ENCODE measurements at places on chromosomes 5 and 9.
A peak's percentile ranks its signal among the peaks of the same experiment; 100 is the strongest.

DNA sequence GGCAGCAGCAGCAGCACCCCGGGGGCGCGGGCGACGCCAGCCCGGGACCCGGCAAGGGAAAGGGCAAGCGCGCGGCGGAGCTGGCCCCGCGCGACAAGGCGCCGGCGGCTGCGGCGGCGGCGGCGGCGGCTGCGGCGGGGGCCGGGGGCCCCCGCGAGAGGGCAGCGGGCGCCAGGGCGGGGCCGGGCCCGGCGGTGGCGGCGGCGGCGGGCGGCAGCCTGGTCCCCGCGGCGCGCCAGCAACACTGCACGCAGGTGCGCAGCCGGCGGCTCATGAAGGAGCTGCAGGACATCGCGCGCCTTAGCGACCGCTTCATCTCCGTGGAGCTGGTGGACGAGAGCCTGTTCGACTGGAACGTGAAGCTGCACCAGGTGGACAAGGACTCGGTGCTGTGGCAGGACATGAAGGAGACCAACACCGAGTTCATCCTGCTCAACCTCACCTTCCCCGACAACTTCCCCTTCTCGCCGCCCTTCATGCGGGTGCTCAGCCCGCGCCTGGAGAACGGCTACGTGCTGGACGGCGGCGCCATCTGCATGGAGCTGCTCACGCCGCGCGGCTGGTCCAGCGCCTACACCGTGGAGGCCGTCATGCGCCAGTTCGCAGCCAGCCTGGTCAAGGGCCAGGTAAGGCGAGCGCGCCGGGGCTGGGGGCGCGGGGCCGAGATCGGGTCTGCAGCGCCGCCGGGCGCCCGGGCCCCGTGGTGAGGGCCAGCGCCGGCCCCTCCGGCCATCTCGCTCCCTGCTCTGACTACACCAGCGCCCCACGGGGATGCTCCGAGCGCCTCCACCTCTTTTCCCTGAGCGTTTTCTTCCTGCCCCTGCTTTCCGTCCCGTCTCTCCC lies at the start of gene UBE2QL1:
Gene UBE2QL1 (plus strand): TSS at position 238 of the 843 bp plus-strand sequence. CDS start 35 bp downstream, at position 273.
- DNase-seq, result peak; percentile 70

- DNase-seq, result no peak
These were observed 6.8 kb upstream of the SLC2A6 start for GRCh38 chr9:133485531-133486260.

DNA sequence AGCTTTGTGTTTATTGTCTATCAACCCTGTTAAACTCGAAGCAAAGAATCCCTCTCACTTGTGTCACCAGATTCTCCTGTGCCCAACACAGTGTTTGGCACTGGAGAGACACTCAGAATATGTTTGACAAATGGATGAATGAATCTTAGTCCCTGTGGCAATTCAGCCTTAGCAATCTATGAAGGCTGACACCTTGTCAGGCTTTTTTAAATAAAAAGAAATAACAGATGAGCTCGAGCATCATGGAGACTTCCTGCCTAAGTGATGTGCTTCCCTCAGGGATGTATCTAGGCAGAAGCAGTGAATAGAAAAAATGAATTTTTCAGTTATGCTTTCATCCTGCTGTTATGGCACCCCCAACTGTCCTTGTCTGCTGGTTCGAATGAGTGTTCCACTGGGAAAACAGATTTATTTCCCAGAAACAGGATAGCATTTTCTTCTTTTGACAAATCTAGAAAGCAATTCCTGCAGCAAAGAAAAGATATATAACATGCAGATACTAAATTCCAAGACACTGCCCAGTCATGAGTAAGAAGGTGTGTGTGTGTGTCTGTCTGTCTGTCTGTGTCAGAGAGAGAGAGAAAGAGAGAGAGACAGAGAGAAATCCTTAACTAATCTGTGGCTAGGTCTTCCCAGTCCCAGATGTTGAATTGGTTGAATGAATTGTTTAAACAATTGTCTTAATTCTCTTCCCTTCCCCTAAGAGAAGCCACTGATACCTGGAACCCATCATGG lies 16.7 kb downstream of the MAMDC2 start:
- DNase-seq, result no peak

DNA sequence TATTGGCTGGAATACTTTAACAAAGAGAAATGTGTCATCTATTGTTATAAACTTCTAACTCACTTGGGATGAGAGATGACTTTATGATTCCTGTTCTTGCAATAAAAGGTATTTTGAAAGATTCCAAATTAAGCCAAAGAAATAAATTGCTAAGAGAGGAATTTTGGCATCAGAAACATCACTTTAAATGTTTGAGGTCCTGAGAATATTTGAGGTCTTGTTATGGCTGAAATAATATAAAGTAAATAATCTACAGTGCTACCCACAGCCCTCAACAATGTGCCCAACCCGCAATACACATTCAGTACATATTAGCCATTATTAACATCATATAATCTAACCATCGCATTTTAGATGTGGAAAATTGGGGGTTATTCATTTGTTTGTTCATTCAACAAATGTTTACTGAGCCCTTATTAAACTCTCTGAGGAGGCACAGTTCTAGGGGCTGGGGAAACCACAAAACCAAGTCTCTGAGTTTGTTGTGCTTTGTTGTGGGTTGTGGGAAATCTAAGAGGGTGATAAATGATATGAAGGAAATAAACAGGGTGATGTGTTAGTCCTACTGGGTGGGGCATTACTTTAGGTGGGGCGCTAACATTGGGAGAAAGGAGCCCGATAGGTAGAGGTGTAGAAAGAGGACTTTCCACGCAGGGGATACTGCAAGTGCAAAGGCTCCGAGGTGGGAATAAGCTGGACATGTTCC lies 135.2 kb upstream of the CLINT1 start:
- peak; percentile 10 for DNase-seq

DNA sequence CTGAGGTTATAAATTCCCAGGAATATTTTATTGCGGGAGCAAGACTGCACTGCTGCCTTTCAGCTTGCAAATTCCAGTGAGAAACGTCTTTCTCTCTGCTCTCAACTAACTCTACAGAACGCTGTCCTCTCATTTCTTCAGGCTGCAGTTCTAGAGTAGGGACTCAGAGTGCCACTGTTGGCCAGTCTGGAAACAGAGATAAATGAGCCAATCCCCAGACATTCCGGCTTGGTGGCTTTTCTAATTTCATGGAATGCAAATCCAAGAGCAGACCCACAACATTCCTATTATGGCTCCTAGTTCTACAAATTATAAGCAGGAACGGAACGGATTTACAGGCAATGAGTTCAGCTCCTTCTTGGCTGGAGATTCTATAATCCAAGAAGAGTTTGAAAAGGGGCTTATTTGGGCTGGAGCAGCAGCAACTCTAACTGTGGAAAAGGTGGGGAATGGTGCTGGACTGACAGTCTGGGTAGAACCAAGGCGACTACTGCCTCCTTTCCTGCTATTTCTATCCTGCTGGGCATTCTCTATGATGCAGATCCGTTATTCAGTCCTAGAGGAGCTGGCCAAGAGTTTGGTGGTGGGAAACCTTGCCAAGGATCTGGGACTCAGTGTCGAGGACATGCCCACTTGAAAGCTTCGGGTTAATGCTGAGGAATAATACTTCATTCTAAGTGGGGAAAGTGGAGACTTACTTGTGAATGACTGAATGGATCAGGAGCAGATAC lies 9.3 kb downstream of the PCDHGA12 start:
- DNase-seq, result no peak

GRCh38 chr5:307794-308579 lies 13.5 kb upstream of the AHRR start:
- DNase-seq, result no peak

DNA sequence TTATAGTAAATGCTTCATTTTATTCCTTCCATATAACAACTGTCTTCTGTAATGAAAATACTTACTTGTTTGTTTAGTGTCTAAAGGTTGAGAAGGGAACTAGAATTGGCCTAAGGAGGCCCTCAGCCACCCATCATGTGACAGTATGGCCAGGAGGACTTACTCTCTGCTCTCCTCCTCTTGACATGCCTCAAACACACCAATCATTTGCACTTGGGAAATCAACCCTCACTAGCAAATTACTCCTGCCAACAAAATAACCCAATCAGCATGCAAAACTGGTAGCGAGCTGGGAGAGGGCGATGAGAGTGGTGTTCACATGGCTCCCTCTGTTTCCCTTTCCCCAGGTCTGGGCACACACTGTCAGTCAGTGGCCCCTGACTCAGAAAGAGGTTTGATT lies 58.6 kb upstream of the MEF2C start:
- no peak for DNase-seq

- no peak for DNase-seq
These were observed 72.5 kb downstream of the AP3B1 start for GRCh38 chr5:78221964-78222451.

DNA sequence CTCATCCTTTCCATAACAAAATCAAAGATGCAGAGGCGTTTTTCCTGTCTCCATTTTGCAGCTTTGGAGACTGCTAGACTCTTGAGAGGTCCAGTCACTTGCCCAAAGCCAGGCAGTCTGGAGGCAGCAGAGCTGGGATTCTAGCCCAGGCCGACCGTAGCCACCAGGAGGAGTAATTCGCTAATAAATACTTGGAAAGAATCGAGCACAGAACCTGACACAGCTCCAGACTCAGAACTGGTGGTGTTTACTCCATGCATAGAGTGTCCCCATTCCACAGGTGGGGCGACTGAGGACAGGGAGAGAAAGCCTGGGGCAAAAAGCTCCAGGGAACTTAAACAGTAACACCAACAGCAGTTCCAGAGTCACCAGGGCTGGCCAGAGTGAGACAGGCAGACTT lies 10.7 kb upstream of the CERCAM start:
- no peak for DNase-seq

DNA sequence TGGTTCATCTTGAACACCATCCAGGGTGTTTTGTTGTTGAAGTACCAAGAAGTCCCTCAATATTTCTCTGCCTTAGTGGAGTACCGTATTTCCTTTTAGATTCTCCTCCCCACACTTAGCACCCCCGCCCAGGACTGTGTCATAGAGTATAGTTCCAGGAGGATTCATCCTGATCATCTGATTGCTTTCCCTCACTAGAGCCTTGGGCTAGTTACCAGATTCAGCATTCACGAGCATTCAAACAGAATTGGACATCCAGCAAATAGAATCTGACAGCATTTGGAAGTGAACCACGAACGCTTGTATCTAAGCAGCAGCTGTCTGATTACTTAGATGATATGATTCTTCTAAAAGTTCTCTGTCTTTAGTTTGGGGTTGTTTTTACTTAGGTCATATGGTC lies 248.1 kb upstream of the TAS2R1 start:
- DNase-seq, result no peak

- no peak for DNase-seq
These were observed 62.4 kb upstream of the UBAC1 start for GRCh38 chr9:136023410-136024225.

- no peak for DNase-seq
These were observed 53.6 kb downstream of the GIN1 start for GRCh38 chr5:103066326-103066725.

DNA sequence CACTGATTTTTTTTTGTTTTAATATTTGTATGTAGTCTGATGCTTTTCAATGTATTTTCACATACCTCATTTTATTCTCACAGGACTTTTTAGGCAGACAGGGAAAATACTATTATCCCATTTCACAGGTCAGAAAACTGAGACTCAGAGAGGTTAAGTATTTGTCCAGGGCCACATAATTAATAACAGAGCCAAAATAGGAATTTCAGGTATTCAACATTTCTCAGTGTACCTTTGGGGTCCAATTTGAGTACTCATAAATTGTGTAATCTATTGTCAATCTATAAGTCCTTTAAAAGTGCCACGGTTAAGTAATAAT lies 120.7 kb upstream of the GRHPR start:
- DNase-seq, result no peak

- DNase-seq, result no peak
These were observed 18.9 kb upstream of the IQGAP2 start for GRCh38 chr5:76384189-76384588.

- no peak for DNase-seq
These were observed 112.8 kb upstream of the CTNND2 start for GRCh38 chr5:12017007-12017406.

- DNase-seq, result no peak
These were observed 7.1 kb downstream of the KIF20A start for GRCh38 chr5:138186002-138186447.

- DNase-seq, result no peak
These were observed 109.2 kb downstream of the ARHGEF28 start for GRCh38 chr5:73735032-73735734.

DNA sequence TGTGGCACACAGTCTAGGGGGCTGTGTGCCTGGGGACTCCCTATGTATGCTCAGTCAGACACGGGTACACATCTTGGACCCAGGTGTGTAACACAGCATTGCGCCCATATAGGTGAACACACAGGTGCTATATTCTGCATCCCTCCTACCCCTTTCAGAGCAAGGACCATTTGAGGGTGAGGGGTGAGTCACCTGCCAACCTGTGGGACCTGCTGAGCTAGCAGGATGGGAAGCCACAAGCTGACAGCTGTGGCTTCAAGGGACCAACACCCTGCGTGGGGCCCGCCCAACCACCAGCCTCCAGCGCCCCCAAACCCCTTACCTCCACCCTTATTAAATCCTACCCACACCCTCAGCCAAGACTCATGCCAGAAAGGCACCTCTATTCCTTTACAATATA lies 14.6 kb upstream of the AQP7 start:
- no peak for DNase-seq

- DNase-seq, result no peak
These were observed 5.3 kb downstream of the ABO start for GRCh38 chr9:133269537-133270362.

DNA sequence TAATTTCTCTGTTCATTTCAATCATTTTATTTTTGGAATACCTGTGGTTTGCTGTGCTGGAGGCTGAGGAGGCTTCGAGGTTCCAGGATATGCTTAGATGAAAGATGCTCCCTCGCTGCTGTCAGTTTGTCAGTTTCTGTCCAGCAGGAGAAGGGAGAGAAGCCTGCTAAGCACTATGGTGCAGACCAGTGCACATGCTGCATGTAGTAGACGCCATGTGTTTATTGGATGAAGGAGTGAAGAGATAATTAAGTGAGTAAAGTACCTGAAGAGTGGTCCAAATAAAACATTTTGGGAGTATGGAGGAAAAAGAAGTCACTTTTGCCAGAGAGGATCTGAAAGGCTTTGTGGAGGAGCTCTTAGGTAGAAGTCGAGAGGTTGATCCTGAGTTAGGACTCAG lies 2.1 kb downstream of the PDZD2 start:
- DNase-seq, result no peak

DNA sequence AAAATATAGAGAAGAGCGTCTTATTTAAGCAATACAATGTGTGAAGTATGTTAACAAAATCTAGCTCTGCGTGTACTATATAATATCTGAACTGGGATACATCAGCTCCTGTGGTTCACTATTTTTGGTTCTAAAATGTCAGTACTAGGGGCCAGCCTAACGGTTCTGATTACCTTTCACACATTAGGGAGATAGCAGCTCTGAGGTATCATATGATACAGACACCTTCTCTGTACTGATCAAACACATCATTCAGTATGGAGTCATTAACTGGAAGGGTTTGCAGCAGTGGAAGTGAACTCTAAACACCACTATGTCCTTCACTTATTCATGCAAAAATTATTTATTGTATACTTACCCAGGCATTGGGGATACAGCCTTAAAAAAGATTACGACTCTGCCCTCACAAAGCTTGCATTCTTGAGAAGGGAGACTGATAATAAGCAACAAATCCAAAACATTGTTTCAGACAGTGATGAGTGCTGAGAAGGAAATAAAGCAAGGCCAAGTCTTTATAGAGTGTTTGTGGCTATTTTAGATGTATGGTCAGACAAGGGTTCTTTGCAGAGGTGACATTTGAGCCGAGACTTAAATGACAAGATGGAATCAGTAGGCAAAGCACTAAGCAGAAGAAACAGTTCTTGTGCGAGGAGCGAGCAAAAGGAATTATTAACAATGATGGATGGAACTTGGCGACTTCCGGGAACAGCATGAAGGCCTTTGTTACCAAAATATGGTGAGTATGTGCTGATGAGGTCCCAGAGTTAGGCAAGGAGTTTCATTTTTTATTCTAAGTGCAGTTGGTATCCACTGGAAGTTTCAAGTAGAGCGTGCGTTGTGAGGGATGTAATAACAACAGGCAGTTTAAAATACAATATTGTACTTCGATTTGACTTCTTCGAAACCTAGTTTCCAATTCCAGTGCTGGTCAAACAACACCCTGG lies 1.8 kb upstream of the LNPEP start:
- peak; percentile 45 for DNase-seq

All from NCI-H146 (cell line).